ENCODE measurements at places on chromosomes 4 and X. TPM values are rescaled to one million over a fixed set of nuclear protein-coding genes. Genes with fewer than 3 reads are reported as not detected.

- no peak for DNase-seq
Observed at GRCh38 chrX:39930786-39931528, 166.8 kb downstream of the BCOR start.

DNA sequence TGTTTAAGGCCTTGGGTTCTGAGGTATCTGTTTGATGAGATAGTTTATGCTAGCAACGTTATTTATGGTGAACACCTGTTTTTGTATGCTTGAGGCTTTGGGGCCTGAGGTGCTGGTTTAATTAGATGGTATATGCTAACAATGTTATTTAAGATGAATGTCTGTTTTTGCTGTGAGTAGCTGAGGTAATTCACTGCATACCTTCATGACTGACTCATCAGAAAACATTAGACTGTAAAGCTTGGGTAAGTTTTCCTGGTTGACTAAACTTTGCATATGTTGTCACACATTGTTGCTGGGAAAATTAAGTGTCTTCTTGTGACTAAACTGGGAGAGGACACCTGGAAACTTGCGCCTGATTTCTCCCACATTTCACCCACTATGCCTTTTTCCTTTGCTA, 1026.6 kb downstream of the RAPGEF2 start:
- DNase-seq: no peak

GRCh38 chr4:3830774-3831528, 64.8 kb downstream of the ADRA2C start:
- DNase-seq: no peak

The QDPR gene
- 31.8 TPM for total RNA-seq

The GPR82 gene
- not detected for total RNA-seq
